ENCODE measurements at places on chromosomes 16 and 17.

DNA sequence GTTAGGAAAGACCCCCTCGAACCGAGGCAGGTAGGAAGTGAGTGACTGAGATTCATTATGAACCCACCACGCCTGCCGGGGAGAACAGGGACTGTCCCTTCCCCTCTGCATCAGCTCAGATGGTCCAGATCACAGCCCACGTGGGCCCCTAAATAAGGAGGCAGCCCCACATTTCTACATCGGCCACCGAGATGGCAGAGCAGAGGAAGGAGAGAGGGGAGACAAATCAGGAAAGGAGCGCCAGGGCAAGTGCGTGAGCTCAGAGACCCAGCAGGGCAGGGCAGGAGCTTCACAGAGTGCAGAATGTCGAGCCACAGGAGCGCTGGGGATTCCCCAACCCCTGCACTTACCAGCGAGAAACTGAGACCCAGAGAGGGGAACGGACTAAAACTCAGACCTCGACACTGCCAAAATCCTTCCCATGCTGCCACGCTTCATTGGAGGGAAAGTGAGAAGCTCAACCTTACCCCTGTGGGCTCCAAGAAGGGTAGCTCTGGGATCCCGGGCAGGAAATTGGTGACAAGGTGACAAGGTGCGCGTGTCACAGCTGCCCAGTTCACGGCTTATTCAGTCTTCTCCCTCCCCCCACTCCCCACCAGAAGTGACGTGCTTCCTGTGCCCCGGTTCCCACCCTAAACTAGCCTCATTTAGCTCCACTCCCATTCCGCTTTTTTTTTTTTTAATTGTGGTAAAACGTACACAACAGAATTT is at the start of gene ICAM2:
Gene ICAM2, minus strand, starts transcription at position 578 of the 711 bp plus-strand sequence. CDS start 13,942 bp downstream, outside the sequence.
- DNase-seq: peak; percentile 70

DNA sequence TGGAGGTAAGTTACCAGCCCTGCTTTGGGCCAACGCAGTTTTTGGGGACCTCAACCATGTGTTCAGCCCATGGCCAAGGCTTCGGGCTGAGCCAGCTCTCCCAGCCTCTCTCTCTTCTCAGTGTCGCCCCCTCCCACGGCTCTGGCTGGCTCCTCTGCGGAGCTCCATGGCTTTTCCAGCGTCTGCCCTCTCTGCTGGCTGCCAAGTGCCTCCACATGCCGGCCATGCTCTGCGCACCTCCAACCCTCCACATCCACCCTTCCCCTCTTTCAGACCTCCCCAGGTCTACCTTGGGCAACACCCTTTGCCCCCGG is 23.2 kb downstream of the COTL1 start:
- DNase-seq: no peak

DNA sequence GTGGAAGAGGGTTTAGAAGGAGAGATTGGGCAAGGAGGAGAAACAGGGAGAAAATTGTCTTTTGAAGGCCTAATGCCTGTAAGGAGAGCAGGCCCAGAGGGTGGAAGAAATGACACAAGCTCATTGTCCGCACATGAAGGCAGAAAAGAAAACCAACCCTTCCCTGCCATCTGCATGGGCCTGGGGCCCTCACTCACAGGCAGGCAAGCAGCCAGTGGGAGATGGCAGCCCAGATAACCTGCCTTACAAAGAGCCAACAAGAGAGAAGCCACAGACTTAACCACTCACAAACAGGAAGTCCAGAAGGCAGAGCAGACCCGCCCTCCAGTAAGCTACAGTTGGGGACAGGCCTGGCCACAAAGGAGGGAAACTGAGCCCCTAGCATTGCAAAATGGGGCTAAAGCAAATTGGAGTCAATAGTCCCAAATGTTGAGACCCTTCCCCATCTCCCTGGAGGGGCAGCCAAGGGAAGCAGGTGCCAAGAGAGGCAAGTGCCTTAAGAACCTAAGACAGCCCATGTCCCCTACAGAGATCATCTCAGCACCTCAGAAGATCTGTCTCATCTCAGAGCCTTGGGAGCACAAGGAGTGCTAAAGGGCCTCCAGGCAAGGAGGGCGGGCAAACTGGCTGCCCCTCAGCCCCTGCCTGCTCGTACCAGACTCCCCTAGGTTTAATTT is 7.3 kb upstream of the TSPOAP1 start:
- DNase-seq: no peak

- no peak for DNase-seq
Observed at GRCh38 chr17:56119191-56119590, 34.1 kb upstream of the ANKFN1 start.

DNA sequence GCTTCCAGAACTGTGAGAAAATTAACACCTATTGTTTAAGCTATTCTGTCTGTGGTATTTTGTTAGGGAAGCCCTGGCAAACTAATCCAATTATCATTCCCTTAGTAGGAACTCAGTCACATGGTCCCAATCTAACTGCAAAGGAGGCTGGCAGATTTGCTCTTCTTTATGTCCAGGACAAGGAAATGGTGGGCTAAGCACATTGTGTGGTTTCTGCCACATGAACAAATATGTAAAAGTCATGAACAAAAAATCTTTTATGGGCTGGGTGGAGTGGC is 278.6 kb upstream of the RPL38 start:
- DNase-seq: no peak

GRCh38 chr17:78062596-78062995 is 66.0 kb downstream of the TMC6 start:
- DNase-seq: no peak

DNA sequence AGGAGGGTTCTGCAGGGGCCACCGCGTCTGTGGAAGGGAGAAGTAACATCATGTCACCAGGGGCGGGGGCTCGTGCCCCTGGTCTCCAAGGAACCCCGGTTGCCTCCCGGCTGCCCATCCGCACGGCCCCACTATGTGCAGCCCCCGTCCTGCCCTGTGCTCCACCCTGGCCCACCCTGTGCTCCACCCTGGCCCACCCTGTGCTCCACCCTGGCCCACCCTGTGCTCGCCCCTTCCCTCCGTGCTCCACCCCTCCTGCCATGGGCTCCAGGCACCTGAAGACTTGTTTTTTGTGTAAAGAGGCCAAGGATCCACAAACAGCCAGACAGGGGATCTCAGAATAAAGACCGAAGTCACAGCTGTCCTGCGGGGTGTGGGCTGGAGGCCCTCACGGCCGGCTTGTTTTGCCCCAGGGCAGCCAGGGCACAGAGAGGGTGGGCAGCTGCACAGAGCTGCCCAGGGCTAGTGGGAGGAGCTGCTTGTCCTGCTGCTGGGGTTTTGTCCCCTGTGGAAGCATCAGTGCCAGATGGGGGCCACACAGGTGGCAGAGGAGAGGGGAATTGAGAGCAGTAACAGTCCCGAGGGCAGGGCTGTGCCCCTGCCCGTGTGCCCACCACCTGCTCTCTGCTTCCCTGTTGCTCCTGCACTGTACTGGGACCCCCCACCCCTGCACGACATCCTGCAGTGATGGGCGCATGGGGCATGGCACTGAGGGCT is 147.0 kb upstream of the CIBAR2 start:
- DNase-seq: no peak

- no peak for DNase-seq
Observed at GRCh38 chr17:8312251-8312650, 2.2 kb downstream of the ARHGEF15 start.

DNA sequence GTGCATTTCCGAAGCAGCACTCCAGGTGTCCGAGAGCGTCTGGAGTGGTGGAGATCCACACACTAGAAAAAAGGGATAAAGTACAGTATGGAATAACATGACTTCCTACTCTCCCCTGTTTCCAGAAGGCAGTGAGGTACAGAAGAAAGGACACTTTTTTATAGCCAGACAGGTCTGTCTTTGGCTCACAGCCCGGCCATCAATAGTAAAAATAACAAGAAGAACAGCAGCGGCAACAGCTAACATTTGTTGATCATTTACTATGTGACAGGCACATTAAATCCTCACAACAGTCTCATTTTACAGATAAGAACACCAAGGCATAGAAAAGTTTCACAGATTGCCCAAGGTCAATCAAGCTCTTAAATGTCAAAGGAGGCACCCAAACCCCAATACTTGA is 16.2 kb downstream of the DYNLRB2 start:
- no peak for DNase-seq

GRCh38 chr17:68228817-68229570 is 18.8 kb upstream of the AMZ2 start:
- DNase-seq: no peak

GRCh38 chr16:86396901-86397311 is 113.4 kb upstream of the FOXF1 start:
- no peak for DNase-seq
